ENCODE measurements at places on chromosomes 3 and 15.

DNA sequence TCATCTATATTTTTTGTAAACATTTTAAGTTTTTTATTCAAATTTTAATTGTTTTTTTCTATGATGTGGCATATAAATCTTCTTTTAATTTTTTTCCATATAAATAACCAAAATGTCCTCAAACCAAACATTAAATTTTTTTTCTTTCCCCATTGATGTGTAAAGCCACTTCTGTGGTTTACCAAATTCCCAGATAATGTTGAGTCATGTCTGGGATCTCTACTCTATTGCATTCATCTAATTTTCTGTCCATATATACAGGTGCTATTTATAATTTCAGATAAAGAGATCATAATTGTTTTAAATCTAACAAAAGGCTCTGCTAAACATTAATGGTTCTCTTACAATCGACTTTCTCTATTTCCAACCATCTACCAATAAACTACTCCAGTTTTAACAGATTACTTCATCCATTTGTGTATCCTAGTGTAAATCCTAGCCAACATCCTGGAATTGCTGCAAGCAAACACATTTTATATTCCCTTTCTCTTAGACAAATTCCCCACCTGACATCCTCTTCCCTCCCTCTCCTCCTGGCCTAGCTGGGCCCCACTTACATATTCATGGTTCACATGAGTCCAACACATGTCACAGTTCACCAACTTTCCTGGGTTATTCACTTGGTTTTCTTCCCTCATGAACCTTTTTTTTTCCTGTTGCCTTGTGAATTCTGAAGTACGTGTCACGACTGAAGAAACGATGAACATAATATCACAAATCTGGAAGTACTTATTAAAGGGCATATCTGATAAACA is 368.0 kb upstream of the AGTR1 start:
- DNase-seq = no peak

DNA sequence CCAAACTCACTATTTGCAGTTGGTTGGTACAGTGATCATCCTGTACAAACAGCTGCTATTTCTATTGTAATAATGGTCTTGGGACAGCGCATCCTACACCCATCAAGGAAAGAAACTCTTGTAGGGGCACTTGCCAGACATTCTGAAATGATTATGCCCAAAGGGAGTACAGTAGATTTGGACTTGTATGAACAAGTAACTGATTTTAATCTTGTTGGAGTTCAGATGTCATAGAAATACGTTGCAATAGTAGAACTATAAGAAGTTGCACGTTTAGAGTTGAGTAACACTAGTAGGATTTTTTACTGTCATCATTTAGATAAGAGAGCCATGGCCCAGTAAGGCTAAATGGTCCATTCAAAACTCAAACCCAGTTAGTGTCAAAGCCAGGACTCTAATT is 192.8 kb downstream of the SATB1 start:
- no peak for DNase-seq

DNA sequence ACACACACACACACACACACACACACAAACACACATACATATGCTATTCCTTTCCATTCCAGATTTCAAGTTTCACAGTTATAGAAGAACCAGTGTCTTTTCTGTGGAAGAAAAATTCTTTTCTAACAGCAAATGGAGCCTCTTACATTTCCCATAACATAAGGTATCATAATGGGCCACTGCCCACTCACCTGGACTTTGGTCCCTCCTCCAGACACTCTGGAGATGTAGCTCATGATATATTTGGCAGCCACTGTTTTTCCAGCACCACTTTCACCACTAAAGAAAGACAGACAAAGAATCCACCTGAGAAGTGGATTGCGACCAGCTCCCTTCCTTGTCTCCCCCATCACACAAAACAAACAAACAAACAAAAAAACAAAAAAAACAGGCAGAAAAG is 29.8 kb downstream of the LDHAL6B start:
- no peak for DNase-seq

DNA sequence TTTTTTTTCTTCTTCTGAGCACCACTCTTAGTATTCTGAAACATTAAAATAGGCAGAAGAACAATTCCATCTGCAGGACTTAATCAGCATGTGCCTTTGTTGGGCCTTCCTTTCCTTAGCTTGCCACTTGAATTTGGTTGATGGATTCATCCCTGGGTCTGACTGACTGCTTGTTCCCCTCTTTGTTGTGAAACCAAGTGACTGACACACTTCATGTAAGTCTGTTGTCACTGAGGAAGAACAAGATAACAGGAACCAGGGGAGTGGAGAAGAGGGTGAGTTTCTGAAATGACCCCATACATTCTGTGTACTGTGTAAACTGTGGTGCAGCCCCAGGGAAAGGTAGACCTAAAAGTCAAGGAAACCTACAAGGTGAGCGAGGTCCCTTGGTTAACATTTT is 188.7 kb upstream of the TBC1D5 start:
- no peak for DNase-seq

DNA sequence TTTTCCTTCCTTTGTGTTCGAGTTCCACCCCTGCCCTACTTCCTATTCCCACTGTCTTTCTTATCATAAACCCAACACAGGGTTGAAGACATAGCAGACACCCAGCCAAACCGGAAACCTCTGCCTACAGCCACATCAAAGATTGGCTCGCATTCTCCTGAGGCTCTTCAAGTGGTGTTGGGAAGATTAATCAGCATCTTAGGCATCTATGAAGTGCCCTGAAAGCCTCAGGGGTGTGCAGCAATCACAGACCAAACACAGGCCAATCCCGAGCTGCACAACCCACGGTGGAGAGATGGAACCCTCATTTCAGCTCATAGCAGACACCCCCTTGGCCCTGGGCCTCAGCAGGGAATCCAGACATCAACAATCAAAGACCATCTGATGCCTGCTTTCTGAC is 255.9 kb downstream of the XXYLT1 start:
- DNase-seq = no peak

- no peak for DNase-seq
These were observed 28.2 kb downstream of the MEIS2 start for GRCh38 chr15:37072181-37072580.

DNA sequence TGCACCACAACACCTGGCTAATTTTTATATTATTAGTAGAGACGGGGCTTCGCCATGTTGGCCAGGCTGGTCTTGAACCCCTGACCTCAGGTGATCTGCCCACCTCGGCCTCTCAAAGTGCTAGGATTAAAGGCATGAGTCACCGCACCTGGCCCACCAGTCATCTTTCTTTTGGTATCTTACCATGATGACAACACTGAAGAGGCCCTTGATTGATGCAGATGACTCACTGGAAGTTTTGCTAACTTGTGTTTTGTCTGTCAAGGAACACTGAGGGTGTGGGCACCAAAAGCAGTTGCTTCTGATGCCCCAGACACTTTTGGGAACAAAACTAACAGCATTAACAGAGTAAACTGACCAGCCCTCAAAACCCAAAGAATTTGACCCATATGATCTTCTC is 88.3 kb downstream of the MYO5A start:
- DNase-seq = no peak

GRCh38 chr3:55854494-55854893 is 367.4 kb upstream of the WNT5A start:
- DNase-seq = no peak

DNA sequence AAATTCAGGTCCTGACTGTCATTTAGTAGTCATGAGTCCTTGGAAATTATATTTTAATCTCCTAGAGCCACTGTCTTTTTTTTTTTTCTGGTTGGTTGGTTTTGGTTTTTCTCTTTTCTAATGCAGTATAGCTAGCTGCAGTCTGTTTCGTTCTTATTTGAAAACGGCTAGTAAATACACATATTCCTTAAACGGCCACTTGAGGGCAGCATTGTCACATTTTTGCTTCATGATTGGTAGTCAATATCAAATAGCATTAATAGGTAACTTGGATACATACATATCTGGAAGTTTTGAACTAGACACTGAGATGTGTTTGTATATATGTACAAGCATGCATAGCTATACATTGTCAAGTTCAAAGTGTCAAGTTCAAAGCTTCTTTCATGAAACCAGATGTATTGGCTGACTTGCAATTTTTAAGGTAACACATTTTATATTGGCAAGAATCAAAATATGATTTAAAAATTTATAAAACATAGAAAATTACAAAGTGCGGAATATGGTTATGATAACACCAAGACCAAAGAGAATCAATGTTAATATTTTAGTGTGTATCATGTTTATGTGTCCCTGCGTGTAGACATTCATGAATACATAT is 22.5 kb downstream of the GABRA5 start:
- no peak for DNase-seq

- no peak for DNase-seq
These were observed 1.1 kb downstream of the CMTM8 start for GRCh38 chr3:32239307-32240158.

DNA sequence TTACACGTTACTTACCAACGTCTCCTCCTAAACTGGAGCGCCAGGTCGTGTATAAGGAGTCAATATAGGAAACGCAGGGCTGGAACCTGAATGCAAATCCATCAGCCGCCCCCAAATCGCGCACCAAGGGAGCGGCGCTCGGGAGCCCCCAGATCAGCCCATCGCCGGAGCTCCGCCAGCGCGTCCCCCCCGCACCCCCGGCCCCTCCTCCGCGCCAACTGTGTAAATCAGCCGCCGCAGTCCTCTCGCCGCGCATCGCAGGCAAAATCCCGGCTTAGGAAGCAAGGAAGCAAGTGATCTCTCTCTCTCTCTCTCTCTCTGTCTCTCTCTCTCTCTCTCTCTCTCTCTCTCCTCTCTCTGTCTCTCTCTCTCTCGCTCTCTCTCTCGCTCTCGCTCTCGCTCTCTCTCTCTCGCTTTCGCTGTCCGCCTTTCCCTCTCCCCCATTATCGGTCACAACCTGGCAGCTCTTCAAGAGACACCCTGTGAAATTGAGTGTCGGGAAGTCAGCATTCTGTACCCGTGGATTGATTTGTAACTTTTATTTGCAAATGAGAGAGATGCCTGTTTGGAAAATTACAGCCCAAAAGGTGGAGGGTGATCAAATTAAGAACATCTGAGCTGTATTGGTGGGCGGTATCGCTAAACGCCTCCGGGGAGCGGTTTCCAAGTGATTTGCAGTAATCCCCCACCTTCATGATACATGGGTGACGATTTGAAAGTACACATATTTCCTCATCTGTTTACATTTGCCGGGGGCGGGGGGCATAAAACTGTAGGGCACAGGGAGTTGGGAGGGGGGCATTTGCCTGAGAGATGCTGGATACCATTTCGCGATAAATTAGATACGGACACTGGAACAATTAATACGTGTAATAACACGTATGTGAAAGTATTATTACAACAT is 645 bp upstream of the SLITRK3 start:
- DNase-seq = no peak

GRCh38 chr3:108001457-108001856 is 89.4 kb downstream of the CD47 start:
- no peak for DNase-seq

DNA sequence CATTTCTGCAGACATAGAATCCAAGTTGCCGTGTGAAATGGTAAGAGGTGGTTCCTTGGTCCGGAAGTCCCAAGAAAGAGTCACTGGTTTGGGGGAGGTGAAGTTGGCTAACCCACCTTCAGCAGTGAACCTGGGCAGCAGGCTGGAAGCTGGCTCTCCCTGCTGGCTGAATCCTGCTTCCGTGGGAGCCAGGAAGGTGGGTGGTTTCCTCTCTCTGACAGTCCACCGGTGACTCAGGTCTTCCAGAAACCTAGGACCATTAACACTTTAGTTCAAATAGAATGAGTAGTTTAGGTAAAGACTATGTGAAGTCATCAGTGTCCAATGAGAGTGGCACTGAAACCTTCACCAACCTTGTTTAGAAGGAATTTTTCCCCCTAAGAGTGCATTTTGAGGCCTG is 87.4 kb upstream of the CACNA2D3 start:
- no peak for DNase-seq

DNA sequence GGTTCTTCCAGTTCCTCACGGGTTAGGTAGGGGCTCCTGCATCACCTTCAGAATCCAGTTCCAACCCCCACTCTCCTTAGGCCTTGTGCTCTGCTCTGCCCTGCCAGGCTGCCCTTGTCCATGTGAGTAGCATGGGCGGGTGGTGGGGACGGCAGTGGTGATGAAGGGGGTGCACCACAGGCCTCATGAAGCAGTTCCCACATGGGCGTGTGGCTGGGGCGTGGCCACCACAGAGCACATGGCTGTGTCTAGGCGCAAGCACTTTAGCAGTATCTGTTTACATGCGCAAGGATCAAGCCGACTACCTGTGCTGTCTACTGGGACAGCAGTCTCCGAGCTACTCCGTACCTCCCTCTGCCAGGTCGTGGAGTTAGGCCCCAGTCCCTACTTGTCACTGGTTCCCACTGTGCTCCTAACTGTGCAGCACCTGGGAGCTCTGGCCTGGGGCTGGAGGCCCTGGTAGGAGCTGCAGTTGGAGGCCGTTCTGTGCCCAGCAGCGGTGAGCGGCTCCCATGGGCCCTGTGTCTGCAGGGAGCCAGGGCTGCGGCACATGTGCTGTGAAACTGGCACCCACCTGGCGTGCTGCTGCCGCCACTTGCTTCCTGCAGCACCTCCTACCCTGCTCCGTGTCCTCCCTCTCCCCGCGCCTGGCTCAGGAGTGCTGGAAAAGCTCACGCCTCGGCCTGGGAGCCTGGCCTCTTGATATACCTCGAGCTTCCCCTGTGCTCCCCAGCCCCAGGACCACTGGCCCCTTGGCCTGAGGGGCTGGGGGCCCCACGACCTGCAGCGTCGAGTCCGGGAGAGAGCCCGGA is 53.5 kb downstream of the PLXNA1 start:
- no peak for DNase-seq

GRCh38 chr15:63984331-63984730 is 62.0 kb downstream of the DAPK2 start:
- DNase-seq = no peak

DNA sequence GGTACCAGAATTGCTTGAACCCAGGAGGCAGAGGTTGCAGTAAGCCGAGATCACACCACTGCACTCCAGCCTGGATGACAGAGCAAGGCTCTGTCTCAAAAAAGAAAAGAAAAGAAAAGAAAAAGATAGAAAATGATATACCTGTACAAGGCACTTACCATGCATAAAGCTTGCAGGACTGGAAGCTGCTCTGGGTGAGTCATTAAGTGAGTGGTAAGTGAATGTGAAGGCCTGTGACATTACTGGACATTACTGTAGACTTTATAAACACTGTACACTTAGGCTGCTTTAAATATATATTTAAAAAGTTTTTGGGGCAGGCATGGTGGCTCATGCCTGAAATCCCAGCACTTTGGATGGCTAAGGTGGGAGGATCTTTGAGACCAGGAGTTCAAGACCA is 99.2 kb downstream of the SLMAP start:
- no peak for DNase-seq

Data from stimulated activated CD8-positive, alpha-beta memory T cell treated with anti-CD3 and anti-CD28 coated beads, Interleukin-7, amount 100 ng/mL, for 1 hour (primary cell).